ENCODE measurements at places on chromosomes 6 and 20.
A peak's percentile ranks its signal among the peaks of the same experiment; 100 is the strongest.

- no peaks in the 10 kb centered on the region for H3K27me3 ChIP-seq
- peaks cover 10% of the 10 kb centered on the region for H3K4me1 ChIP-seq
- no peak overlapping the region for H3K4me3 ChIP-seq
- DNase-seq: no peak
Observed at GRCh38 chr6:108746366-108746765, 101.9 kb upstream of the ARMC2 start.

GRCh38 chr6:150184850-150185731 is 42.2 kb downstream of the PPP1R14C start:
- no peak overlapping the region for H3K4me3 ChIP-seq
- no peak for DNase-seq
- H3K36me3 ChIP-seq: no peaks in the 10 kb centered on the region

DNA sequence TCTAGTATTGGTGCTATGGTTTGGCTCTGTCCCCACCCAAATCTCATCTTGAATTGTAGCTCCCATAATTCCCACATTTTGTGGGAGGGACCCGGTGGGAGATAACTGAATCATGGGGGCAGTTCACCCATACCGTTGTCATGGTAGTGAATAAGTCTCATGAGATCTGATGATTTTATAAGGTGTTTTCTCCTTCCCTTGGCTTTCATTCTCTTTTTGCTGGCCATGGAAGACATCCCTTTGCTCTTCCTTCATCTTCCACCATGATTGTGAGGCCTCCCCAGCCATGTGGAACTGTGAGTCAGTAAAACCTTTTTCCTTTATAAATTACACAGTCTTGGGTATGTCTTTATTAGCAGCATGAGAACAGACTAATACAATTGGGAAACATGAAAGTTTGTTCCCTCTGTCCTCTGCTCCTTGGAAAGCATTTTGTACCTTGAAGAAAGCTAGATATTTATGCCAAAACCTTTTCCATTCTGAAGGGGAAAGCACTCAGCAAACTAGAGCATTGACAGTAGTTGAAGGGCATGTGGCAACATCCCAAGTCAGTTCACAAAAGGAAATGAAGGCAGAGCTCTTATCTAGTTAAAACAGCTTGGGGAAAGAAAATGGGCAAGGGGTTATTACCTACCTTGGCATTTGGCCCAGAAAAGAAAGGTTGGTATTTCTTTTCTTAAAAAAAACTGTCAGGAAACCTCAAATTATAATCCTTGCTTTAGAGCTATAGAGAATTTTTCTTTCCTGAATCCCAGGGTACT is 10.7 kb upstream of the TNFAIP3 start:
- H3K27me3 ChIP-seq: no peaks in the 10 kb centered on the region
- no peak overlapping the region for H3K4me3 ChIP-seq
- no peak for DNase-seq
- no peak overlapping the region for H3K27ac ChIP-seq
- no peaks in the 10 kb centered on the region for H3K36me3 ChIP-seq

- no peak overlapping the region for H3K27ac ChIP-seq
- H3K4me1 ChIP-seq: no peaks in the 10 kb centered on the region
- H3K4me3 ChIP-seq: no peak overlapping the region
Observed at GRCh38 chr20:63117151-63117550, 98.8 kb downstream of the YTHDF1 start.

DNA sequence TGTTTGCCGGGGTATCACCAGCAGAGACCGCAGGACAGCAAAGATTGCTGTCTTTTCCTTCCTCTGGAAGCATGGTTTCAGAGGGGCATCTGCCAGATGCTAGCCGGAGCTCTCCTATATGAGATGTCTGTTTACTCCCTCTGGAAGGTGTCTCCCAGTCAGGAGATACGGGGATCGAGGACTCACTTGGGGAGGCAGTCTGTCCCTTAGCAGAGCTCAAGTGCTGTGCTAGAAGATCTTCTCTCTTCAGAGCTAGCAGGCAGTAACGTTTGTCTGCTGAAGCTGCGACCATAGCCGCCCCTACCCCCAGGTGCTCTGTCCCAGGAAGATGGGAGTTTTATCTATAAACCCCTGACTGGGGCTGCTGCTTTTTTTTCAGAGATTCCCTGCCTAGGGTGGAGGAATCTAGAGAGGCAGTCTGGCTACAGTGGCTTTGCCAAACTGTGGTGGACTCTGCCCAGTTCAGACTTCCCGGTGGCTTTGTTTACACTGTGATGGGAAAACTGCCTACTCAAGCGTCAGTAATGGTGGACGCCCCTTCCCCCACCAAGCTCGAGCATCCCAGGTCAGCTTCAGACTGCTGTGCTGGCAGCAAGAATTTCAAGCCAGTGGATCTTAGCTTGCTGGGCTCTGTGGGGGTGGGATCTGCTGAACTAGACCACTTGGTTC is 133.0 kb upstream of the FLRT3 start:
- no peak overlapping the region for H3K27ac ChIP-seq
- no peaks in the 10 kb centered on the region for H3K36me3 ChIP-seq
- peaks cover 20% of the 10 kb centered on the region for H3K4me1 ChIP-seq
- H3K4me3 ChIP-seq: no peak overlapping the region

DNA sequence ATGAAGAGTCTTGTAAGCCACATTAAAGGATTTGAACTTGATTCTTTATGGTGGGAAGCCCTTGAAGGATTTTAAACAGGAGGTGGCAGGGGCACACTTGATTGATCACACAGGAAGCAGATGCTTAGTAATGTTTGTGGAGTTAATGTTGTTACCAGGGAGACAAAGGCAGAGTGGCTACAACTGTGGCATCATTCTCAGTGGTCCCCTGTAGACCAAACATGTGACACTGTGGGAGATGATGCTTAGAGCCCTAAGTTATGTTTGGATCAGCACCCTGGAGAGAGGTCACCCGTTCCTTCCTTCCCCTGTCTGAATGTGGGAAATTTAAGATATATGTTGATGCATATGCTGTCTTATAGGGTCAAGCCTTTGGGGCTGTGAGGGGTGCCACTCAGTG is 53.2 kb downstream of the EIF2S2 start:
- no peaks in the 10 kb centered on the region for H3K36me3 ChIP-seq
- H3K4me3 ChIP-seq: no peak overlapping the region
- H3K27me3 ChIP-seq: no peaks in the 10 kb centered on the region
- DNase-seq: no peak
- H3K27ac ChIP-seq: no peak overlapping the region
- no peaks in the 10 kb centered on the region for H3K4me1 ChIP-seq

- no peaks in the 10 kb centered on the region for H3K36me3 ChIP-seq
- H3K4me1 ChIP-seq: no peaks in the 10 kb centered on the region
- no peaks in the 10 kb centered on the region for H3K27me3 ChIP-seq
- no peak overlapping the region for H3K27ac ChIP-seq
Observed at GRCh38 chr6:140427842-140428241, 1053.4 kb upstream of the CITED2 start.

DNA sequence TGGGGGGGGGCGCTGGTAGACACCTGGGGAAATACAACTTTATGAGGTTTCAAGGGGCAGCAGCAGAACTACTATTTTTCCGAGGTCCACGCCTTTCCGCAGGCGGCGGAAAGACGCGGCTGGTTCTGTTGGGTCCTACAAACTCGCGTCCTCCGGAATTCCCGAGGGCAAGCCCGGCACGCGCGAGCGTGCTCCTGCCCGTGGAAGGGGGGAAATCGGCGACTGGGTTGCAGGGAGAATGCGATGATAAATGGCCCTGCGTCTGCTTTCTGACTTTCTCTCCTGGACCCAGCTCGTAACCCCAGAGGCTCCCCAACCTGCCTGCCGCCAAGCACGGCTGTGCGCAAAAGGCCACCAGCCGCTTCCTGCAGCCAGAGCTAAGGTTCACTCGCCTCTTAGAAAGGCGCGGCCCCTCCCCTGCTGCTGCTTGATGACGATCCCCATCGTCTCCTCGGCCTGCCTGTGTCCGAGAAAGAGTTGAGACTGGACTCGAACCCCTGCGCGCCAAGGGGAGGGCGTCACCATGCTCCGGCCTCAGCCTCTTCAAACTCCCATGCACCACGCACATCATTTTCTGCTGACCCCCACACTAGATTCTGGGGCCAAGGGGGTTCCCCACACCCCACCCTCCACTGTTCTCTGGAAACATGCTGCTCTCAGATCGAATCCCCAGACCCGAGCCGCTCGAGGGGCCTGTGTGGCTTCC is 6.7 kb downstream of the FOXA2 start:
- H3K4me1 ChIP-seq: peaks cover 82% of the 10 kb centered on the region
- no peak overlapping the region for H3K27ac ChIP-seq
- H3K27me3 ChIP-seq: peaks cover 100% of the 10 kb centered on the region
- peak; percentile 87 for DNase-seq
- H3K36me3 ChIP-seq: no peaks in the 10 kb centered on the region

GRCh38 chr20:8215361-8215781 is 83.3 kb downstream of the PLCB1 start:
- peaks cover 21% of the 10 kb centered on the region for H3K4me1 ChIP-seq
- no peaks in the 10 kb centered on the region for H3K27me3 ChIP-seq
- H3K27ac ChIP-seq: no peak overlapping the region
- H3K36me3 ChIP-seq: no peaks in the 10 kb centered on the region
- no peak for DNase-seq
- H3K4me3 ChIP-seq: no peak overlapping the region

DNA sequence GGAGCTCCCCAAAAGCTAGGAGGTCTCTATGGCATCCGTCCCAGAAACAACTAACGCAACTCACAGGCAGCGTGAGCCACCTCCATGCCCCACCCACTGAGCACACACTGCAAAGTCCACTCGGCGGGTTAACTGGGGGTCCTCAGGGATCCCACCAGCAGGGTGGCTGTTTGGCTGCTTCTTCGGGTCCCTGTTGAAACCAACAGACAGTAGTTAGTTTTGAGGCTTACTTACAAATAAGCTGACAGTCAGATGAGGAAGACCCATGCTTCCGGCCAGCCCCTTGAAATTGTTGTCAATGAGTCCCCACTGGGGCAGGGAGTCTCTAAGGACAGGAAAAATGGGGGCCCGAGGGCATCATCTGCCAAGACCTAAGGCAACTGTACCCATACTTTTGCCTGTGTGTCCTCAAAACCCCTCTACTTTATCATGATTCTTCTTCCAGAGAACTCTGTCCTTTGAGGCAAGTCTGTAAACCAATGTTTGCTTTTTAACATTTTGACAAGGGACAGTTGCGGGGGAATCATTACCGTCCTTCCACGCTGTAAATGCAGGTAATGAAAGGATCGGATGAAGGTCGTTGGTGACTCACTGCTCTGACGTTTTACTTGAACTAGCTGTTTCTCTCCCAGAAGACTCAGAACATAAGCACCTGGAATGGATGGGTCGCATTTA is 2.2 kb upstream of the PCK1 start:
- no peaks in the 10 kb centered on the region for H3K36me3 ChIP-seq
- no peak overlapping the region for H3K4me3 ChIP-seq
- no peak for DNase-seq
- H3K27me3 ChIP-seq: no peaks in the 10 kb centered on the region
- H3K4me1 ChIP-seq: no peaks in the 10 kb centered on the region

DNA sequence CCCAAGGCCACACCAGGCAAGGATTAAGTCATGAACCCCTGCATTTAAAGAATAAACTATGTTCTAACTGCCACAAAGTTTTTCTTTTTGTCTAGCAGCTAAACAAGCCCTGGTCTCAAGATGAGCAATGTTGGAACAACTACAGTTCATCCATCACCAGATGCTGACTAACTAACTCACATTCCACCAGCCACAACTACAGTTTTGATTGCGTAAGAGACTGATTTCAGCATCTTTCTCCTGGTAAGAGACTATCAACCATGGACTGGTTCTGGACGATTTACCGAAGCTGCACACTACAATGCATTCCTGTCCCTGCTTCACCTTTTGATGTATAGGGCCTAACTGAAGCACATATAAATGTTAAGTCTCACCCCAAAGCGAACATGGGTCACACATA is 43.0 kb downstream of the F13A1 start:
- no peak for DNase-seq
- no peak overlapping the region for H3K27ac ChIP-seq
- no peaks in the 10 kb centered on the region for H3K27me3 ChIP-seq
- H3K4me3 ChIP-seq: no peak overlapping the region
- H3K36me3 ChIP-seq: no peaks in the 10 kb centered on the region
- H3K4me1 ChIP-seq: no peaks in the 10 kb centered on the region

DNA sequence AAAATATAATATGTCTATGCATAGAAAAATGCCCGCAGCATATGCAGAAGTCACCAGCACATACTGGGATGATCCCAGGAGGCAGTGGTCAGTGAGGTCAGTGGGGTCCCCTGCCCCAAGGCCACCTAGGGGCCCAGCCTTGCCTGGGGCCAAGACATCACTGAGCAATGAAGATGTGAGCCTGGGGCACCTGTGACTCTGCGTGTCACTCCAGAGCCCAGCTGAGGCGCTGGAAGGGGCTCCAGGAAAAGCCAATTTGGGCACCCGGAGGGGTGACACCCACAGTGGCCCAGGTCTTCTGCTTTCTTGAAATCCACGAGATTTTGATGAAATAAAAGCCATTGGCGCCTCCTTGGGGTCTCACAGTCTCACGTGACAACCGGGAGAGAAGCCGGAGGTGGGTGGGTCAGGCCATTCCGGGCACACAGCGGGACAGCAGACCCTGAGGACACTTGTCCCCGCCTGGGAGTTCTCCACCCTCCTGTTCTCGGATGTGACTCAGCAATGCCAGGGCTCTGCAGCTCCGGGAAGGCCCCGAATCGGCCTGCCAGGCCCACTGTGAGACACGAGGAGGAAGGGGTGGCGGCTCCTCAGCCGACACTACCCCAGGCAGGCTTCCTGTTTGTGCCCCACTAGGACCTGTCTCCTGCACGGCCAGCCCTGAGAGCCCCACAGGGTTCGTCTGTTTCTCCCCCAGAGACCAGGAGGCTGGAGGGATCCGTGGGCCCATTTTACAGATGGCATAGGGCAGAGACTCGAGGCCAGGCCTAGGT is 24.4 kb upstream of the SLCO4A1 start:
- H3K27ac ChIP-seq: no peak overlapping the region
- no peak overlapping the region for H3K4me3 ChIP-seq
- no peaks in the 10 kb centered on the region for H3K4me1 ChIP-seq

DNA sequence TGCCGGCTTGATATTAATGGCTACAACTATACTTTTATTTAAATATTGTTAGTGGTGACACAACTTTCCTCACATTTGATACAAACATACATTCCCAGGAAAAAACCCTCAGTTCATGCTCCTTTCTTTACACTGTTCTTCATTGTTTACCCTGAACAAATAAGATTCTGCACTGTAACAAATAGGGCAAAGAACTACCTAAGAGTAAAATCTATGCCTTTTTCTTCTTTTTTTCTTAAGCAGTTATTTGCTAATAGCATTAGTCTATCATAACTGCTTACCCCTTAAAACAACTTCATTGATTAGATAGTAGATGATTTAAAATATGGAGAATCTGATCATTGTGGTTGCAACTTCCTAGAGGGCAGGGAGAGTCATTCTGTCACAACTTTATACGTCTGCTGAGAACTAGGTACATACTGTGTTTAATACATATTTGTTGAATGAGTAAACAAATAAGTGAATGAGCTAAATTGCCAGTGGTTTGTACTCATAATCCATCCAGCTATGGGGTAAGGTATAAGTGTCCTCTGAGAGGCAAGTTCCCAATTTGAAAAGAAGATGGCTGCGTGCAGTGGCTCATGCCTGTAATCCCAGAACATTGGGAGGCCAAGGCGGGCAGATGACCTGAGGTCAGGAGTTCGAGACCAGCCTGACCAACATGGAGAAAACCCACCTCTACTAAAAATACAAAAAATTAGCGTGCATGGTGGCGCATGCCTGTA is 161.0 kb downstream of the CDK19 start:
- no peaks in the 10 kb centered on the region for H3K27me3 ChIP-seq
- no peak overlapping the region for H3K27ac ChIP-seq
- H3K4me1 ChIP-seq: peaks cover 7% of the 10 kb centered on the region
- H3K36me3 ChIP-seq: no peaks in the 10 kb centered on the region
- H3K4me3 ChIP-seq: no peak overlapping the region

GRCh38 chr6:28002161-28002560 is 45.1 kb downstream of the OR2B6 start:
- H3K27ac ChIP-seq: no peak overlapping the region
- peaks cover 26% of the 10 kb centered on the region for H3K4me1 ChIP-seq
- no peak for DNase-seq
- no peaks in the 10 kb centered on the region for H3K36me3 ChIP-seq
- H3K4me3 ChIP-seq: no peak overlapping the region
